ENCODE measurements at places on chromosomes 3 and 15.
A peak's percentile ranks its signal among the peaks of the same experiment; 100 is the strongest.

GRCh38 chr3:194070634-194071409 lies 65.1 kb upstream of the HES1 start:
- H3K4me3 ChIP-seq = peak overlapping the region; percentile 73
- H3K4me1 ChIP-seq = peaks cover 48% of the 10 kb centered on the region
- H3K27ac ChIP-seq = peak overlapping the region; percentile 66
- ATAC-seq = peak; percentile 97
- H3K27me3 ChIP-seq = no peaks in the 10 kb centered on the region

- H3K27me3 ChIP-seq = peaks cover 8% of the 10 kb centered on the region
- ATAC-seq = no peak
- no peaks in the 10 kb centered on the region for H3K4me1 ChIP-seq
- no peaks in the 10 kb centered on the region for H3K36me3 ChIP-seq
- no peak overlapping the region for H3K4me3 ChIP-seq
Measured at GRCh38 chr15:55859681-55860080, 116.7 kb upstream of the PRTG start.

DNA sequence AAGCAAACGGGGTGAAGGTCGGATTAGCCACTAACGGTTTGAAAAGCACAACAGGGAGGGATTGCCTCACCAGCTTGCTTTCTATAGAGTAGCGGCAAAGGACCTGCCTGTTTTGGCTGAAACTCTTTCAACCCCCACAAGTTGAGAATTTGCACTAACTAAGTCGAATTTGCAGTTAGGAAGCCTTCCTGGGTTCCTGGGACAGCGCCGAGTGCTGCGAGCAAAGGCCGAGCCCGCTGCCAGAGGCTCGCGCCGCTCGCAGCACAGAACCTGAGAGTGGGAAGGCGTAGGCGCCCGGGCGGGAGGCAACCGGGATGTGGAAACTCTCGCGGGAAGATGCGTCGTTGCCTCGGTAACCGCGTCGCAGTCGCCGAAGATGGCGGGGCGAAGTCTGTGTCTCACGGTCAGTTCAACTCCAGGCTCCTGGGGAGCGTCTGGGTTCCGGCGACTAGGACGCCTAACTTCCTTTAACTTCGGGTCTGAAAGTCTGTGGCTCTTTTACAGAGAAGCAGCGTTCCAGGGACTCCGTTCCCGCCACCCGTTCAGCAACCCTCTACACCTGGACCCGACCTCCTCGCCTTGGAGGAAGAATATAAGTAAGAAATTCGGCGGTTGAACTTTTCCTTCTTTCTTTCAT lies at the start of gene TEX9:
TSS of gene TEX9 (plus strand) at position 352 of the 637 bp plus-strand sequence. CDS start at position 377, 25 bp downstream.
- peaks cover 21% of the 10 kb centered on the region for H3K4me1 ChIP-seq
- H3K27ac ChIP-seq = peak within 1 kb of the TSS; percentile 82
- peak within 1 kb of the TSS; percentile 93 for H3K4me3 ChIP-seq
- H3K27me3 ChIP-seq = no peaks in the 10 kb centered on the region

GRCh38 chr15:69172847-69173246 lies 12.4 kb downstream of the GLCE start:
- no peaks in the 10 kb centered on the region for H3K27me3 ChIP-seq
- no peak overlapping the region for H3K27ac ChIP-seq
- ATAC-seq = no peak

DNA sequence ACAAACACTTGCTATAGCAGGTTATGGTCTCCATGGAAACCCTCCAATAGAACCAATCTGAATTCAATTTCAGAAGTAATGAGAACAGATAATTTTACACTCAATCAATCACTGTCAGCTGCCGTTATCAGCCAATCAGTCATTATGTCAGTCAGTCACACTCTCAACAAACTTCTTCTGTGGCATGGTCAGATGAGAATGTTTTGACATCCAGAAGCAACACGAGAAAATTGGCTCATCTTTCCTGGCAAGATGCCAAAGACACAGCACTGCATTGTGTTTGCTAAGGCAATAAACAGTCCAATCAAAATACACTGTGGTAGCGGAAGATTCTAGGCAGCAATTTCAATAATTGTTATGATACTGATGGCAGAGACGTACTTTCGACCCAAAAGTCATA lies 190.7 kb downstream of the RORA start:
- no peak overlapping the region for H3K4me3 ChIP-seq
- no peaks in the 10 kb centered on the region for H3K4me1 ChIP-seq

GRCh38 chr3:166900866-166901577 lies 479.1 kb downstream of the ZBBX start:
- H3K4me1 ChIP-seq = no peaks in the 10 kb centered on the region
- no peak for ATAC-seq
- H3K27ac ChIP-seq = no peak overlapping the region
- no peak overlapping the region for H3K4me3 ChIP-seq
- H3K27me3 ChIP-seq = no peaks in the 10 kb centered on the region
- H3K36me3 ChIP-seq = no peaks in the 10 kb centered on the region

GRCh38 chr15:101439920-101440319 lies 49.6 kb downstream of the PCSK6 start:
- H3K36me3 ChIP-seq = no peaks in the 10 kb centered on the region
- no peak for ATAC-seq
- no peak overlapping the region for H3K4me3 ChIP-seq

DNA sequence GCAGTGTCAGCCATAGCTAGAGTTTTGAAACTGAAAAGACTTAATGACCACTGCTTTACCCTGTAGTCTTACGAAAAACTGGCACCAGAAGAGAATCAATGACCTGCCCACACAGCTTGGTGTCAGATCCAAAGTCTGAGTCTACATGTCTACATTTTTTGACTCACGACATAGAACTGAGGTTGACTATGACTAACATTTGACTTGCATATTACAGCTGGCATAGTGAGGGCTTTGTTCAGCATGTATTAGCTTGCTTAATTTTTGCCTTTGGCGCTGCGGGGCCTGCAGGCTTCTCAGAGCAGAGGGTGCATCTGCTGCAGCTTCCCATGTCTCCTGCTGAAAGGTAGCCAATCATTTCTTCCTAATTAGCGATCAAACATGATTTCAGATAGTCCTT lies 167.0 kb downstream of the EBLN2 start:
- H3K4me3 ChIP-seq = no peak overlapping the region
- H3K27ac ChIP-seq = no peak overlapping the region
- ATAC-seq = no peak
- no peaks in the 10 kb centered on the region for H3K27me3 ChIP-seq

DNA sequence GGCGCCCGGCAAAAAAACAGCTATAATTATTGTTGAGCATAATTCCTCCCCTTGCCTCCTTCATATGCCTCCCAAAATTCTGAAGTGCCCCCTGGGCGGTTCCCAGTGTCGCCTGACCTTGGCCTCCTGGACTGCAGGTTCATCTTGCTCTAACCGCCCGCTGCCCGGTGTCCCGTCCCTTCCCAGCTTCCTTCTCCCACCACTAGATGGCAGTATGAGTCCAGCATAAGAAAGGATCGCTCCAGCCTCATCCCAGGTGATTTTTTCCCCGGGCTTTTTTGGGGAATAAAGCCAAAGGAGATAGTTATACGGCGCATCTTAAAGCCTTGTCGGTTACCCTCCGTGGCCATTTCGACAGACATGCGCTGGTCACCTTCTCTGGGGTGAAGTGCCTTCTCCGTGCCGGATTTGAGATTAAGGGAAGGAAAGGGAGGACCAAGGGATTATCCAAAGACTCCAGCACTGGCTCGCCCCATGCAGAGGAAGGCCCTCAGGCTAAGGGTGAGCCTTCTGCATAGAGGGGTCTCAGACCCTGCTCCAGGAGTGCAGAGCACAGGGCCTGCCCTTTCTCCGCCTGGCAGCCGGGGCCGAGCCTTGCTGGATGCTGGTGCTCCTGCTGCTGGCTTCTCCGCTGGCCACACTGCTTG lies 45.8 kb upstream of the TRA2B start:
- no peak overlapping the region for H3K4me3 ChIP-seq
- peak; percentile 78 for ATAC-seq
- H3K27ac ChIP-seq = no peak overlapping the region
- H3K4me1 ChIP-seq = peaks cover 13% of the 10 kb centered on the region
- peaks cover 19% of the 10 kb centered on the region for H3K27me3 ChIP-seq

DNA sequence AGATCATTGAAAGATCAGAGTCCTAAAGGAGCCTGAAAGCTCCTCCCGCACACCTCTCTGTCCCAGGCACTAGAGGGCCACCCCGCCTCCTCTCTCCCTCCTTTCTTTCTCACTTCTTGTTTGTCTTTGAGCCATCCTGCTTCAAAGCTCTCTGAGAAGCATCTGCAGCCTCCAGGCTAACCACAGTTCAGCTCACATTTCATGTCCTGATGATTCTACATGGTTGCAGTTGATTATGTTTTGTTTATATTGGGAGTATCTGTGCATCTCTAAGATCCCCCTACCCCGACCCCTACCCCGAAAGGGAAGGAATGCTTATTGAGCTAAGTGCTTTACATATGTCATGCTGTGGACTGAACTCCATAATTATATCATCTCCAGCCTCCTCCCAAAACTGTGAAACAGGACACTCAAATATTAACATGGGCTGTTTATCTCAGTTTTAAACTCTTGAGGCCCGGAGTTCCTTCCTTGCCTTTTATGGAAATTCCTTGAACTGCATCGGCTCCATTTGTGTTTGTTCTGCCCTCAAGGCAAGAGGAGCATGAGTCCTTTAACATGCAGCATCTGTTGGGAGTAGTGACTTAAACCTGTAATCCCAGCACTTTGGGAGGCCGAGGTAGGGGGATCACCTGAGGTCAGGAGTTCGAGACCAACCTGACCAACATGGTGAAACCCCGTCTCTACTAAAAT lies 30.9 kb downstream of the MGLL start:
- H3K27me3 ChIP-seq = no peaks in the 10 kb centered on the region
- H3K4me1 ChIP-seq = peaks cover 25% of the 10 kb centered on the region
- peak overlapping the region; percentile 76 for H3K27ac ChIP-seq
- peak overlapping the region; percentile 34 for H3K4me3 ChIP-seq

- no peaks in the 10 kb centered on the region for H3K36me3 ChIP-seq
Measured at GRCh38 chr15:86162172-86162591, 82.5 kb downstream of the AGBL1 start.

DNA sequence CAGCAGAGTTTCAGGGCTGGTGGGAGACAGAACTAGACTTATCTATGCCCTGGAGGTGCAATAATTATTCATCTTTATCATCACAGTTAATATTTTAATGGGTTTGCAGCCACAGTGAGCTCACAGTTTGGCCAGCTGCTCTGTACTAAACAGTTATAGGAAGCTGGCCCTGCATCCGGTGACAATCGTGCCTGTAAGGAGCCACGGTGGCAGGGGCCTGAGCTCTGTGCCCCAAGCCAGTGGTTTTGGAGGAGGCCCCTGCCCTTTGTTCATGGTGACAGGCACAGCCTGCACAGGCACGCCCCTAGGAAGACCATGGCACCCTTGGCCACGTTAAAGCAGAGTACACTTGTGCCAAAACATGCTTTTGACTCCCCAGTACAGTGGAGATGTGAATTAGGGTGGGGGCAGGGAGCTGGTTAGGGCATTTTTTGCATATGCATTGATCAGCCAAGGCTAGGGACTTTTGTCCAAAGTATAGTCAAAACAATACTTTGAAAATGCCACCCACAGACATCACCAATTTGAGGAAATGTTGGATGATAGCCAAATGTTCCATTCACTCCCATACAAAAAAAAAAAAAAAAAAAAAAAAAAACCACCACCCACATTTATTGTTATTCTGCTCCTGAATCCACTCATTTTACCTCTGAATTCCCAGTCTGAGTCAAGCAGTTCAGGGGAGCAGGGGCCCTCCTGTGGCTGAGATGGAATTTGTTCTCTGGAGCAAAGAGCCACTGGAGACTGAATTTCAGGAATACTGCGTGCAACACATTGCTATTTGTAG lies 3.4 kb upstream of the RFTN1 start:
- peaks cover 81% of the 10 kb centered on the region for H3K4me1 ChIP-seq
- H3K27me3 ChIP-seq = no peaks in the 10 kb centered on the region
- H3K36me3 ChIP-seq = peaks cover 33% of the 10 kb centered on the region
- peak overlapping the region; percentile 100 for H3K27ac ChIP-seq
- peak; percentile 5 for ATAC-seq

GRCh38 chr15:44706946-44707636 lies 4.0 kb downstream of the PATL2 start:
- peaks cover 55% of the 10 kb centered on the region for H3K36me3 ChIP-seq
- H3K27ac ChIP-seq = no peak overlapping the region
- H3K4me3 ChIP-seq = no peak overlapping the region

DNA sequence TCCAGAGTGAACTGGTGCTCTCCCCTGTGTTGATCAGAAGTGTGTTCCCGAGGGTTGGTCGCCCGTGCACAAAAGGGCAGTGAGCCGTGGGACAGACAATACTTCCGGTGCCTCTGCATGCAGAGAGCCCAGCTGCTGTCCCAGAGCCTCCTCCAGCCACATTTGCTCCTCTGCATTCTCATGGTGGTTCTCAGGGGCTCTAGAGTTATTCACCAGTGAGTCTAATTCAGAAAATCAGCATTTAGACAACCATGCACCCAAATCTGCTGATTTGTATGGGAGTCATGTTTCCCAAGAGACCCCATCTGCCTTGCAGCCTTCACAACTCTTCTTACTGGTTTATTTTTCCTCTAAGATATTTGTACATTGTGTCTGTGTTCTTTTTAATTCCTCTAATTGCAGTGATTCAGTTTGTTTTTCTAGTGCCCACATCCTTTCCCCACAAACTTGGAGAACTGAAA lies 107.0 kb upstream of the SPRED1 start:
- no peak overlapping the region for H3K27ac ChIP-seq
- no peak for ATAC-seq
- H3K27me3 ChIP-seq = peaks cover 12% of the 10 kb centered on the region
- H3K36me3 ChIP-seq = no peaks in the 10 kb centered on the region
- H3K4me3 ChIP-seq = no peak overlapping the region
- peaks cover 6% of the 10 kb centered on the region for H3K4me1 ChIP-seq

DNA sequence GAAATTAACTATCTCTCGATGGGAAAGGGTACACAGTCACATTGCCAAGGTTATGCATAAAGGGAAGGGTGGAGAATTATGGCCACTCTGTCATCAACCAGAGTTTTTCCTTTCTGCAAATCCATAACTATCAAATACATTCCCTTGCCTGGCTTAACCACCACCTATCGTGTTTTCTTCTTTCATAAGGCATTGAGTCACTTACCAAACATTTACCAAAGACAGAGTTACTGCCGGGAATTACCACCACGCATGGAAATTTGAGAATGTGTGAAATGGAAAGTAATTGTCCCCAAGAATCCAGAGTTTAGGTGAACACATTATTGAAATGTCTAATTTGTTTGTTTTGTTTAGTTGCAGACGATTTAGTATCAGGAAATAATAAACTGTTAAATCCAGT lies 134.3 kb upstream of the LRRN1 start:
- H3K4me1 ChIP-seq = peaks cover 21% of the 10 kb centered on the region
- ATAC-seq = no peak
- no peak overlapping the region for H3K4me3 ChIP-seq
- peak overlapping the region; percentile 62 for H3K27ac ChIP-seq

- no peak for ATAC-seq
- no peak overlapping the region for H3K27ac ChIP-seq
- H3K27me3 ChIP-seq = peaks cover 22% of the 10 kb centered on the region
- no peaks in the 10 kb centered on the region for H3K36me3 ChIP-seq
- peaks cover 29% of the 10 kb centered on the region for H3K4me1 ChIP-seq
Measured at GRCh38 chr3:129554356-129555152, 11.6 kb downstream of the H1-8 start.

GRCh38 chr3:100024520-100025303 lies 89.6 kb downstream of the FILIP1L start:
- H3K36me3 ChIP-seq = peaks cover 10% of the 10 kb centered on the region
- no peak for ATAC-seq
- H3K4me3 ChIP-seq = no peak overlapping the region
- no peaks in the 10 kb centered on the region for H3K4me1 ChIP-seq
- no peaks in the 10 kb centered on the region for H3K27me3 ChIP-seq
- H3K27ac ChIP-seq = no peak overlapping the region

- peaks cover 32% of the 10 kb centered on the region for H3K36me3 ChIP-seq
- H3K4me1 ChIP-seq = peaks cover 34% of the 10 kb centered on the region
- H3K27ac ChIP-seq = peak overlapping the region; percentile 78
Measured at GRCh38 chr3:58384381-58385090, 49.1 kb downstream of the PDHB start.
